Activated CD4-positive, alpha-beta T cell treated with anti-CD3 and anti-CD28 coated beads for 36 hours (primary cell): ENCODE measurements at places on chromosomes 5 and 9. TPM values are rescaled to one million over a fixed set of nuclear protein-coding genes. Genes with fewer than 3 reads are reported as not detected.
A peak's percentile ranks its signal among the peaks of the same experiment; 100 is the strongest.

GRCh38 chr5:176541338-176542134, 4.3 kb upstream of the RNF44 start:
- peak overlapping the region; percentile 87 for H3K27ac ChIP-seq
- peak; percentile 80 for DNase-seq
- peaks cover 61% of the 10 kb centered on the region for H3K4me1 ChIP-seq
- H3K36me3 ChIP-seq, result no peaks in the 10 kb centered on the region
- H3K4me3 ChIP-seq, result peak overlapping the region; percentile 74

- no peaks in the 10 kb centered on the region for H3K27me3 ChIP-seq
- peak; percentile 10 for DNase-seq
- H3K36me3 ChIP-seq, result no peaks in the 10 kb centered on the region
- no peak overlapping the region for H3K4me3 ChIP-seq
- H3K4me1 ChIP-seq, result no peaks in the 10 kb centered on the region
- no peak overlapping the region for H3K27ac ChIP-seq
These were observed 82.9 kb downstream of the TMEM215 start for GRCh38 chr9:32866273-32866672.

GRCh38 chr5:36152324-36153297, 700 bp downstream of the SKP2 start:
- H3K27me3 ChIP-seq, result no peaks in the 10 kb centered on the region
- no peak for DNase-seq
- H3K27ac ChIP-seq, result peak overlapping the region; percentile 91
- peaks cover 51% of the 10 kb centered on the region for H3K4me1 ChIP-seq

Gene PCSK5
- total RNA-seq, result 3.1 TPM

- H3K27ac ChIP-seq, result peak overlapping the region; percentile 93
- DNase-seq, result peak; percentile 68
- peaks cover 66% of the 10 kb centered on the region for H3K4me1 ChIP-seq
- peak overlapping the region; percentile 34 for H3K4me3 ChIP-seq
- H3K27me3 ChIP-seq, result no peaks in the 10 kb centered on the region
These were observed 95.8 kb upstream of the ANKRD55 start for GRCh38 chr5:56328753-56329560.

Gene GGTA1
- total RNA-seq, result not detected

Gene AK8
- total RNA-seq, result 0.21 TPM

DNA sequence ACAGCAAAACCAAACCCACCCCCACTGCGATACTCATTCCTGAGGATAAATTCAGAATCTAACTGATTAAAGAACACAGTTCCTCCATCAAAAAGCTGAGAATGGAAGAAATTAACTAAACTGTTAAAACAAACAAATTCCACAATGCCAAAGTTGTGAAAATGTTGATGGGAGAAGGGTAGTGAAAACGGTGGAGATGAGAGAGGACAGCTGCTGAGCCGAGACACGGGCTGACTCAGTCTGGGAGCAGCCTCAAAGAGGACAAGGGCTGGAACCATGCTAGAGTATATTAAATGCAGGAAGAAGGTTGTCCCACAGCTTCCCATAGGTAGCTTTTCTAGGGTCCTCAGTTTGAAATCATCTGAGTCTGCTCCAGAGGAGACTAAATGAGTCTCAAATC, 14.3 kb downstream of the ADAMTS12 start:
- H3K36me3 ChIP-seq, result no peaks in the 10 kb centered on the region
- no peak overlapping the region for H3K27ac ChIP-seq
- no peak for DNase-seq
- H3K4me1 ChIP-seq, result no peaks in the 10 kb centered on the region
- no peak overlapping the region for H3K4me3 ChIP-seq

GRCh38 chr5:169013846-169014245, 287.1 kb downstream of the SLIT3 start:
- no peak for DNase-seq
- no peaks in the 10 kb centered on the region for H3K4me1 ChIP-seq
- H3K4me3 ChIP-seq, result no peak overlapping the region
- H3K27ac ChIP-seq, result no peak overlapping the region

DNA sequence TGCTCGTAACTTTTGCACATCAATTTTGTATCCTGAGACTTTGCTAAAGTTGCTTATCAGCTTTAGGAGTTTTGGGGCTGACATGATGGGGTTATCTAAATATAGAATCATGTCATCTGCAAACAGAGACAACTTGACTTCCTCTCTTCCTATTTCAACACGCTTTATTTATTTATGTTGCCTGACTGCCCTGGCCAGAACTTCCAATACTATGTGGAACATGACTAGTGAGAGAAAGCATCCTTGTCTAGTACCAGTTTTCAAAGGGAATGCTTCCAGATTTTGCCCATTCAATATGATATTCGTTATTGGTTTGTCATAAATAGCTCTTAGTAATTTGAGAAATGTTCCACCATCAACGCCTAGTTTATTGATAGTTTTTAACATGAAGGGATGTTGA, 65.4 kb upstream of the CDH12 start:
- no peaks in the 10 kb centered on the region for H3K36me3 ChIP-seq
- H3K27me3 ChIP-seq, result no peaks in the 10 kb centered on the region
- H3K27ac ChIP-seq, result no peak overlapping the region
- H3K4me1 ChIP-seq, result no peaks in the 10 kb centered on the region
- H3K4me3 ChIP-seq, result no peak overlapping the region
- DNase-seq, result no peak

GRCh38 chr5:143480001-143480400, 76.5 kb upstream of the NR3C1 start:
- H3K27me3 ChIP-seq, result no peaks in the 10 kb centered on the region
- no peaks in the 10 kb centered on the region for H3K36me3 ChIP-seq
- no peaks in the 10 kb centered on the region for H3K4me1 ChIP-seq
- H3K27ac ChIP-seq, result no peak overlapping the region
- DNase-seq, result no peak

DNA sequence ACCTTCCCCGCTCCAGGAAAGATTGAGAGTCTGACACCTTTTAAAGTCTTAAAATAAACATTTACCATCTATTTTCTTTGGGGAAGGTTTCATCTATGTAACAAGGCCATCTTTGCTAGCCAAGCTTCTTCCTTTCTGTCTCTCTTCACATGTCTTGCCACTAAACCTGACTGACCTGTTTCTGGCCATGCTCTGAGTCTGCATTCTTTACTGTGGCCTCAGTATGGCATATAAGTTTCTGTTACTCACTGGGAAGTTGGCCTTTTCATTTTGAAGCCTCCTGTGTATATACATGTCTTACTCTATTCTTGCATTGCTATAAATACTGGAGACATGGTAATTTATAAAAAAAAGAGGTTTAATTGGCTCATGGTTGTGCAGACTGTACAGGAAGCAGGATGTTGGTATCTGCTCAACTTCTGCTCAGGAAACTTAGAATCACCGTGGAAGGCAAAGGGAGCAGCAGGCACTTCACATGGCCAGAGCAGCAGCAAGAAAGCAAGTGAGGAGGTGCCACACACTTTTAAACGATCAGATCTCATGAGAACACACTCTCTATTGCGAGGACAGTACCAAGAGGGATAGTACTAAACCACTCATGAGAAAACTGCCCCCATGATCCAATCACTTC, 48.1 kb downstream of the KCNV2 start:
- peak overlapping the region; percentile 61 for H3K27ac ChIP-seq
- H3K4me1 ChIP-seq, result peaks cover 27% of the 10 kb centered on the region
- no peak overlapping the region for H3K4me3 ChIP-seq
- no peaks in the 10 kb centered on the region for H3K27me3 ChIP-seq
- peaks cover 61% of the 10 kb centered on the region for H3K36me3 ChIP-seq

DNA sequence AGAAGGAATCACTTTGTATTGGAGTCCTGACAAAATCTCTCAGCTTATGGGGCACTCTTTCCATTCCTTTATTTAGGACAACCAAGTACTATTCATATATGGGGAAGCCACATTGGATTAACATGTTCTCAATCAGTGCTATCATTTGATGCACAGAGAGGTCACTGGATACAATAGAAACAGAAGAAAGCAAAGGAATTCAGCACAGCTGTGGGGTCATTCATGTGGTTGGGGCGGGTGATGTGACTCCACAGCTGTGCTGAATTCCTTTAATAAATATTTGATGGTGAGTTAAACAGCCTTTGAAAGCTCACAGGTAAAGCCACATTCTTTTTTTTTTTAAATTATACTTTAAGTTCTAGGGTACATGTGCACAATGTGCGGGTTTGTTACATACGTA, 854 bp upstream of the TEX48 start:
- peaks cover 18% of the 10 kb centered on the region for H3K36me3 ChIP-seq
- H3K27ac ChIP-seq, result no peak overlapping the region
- no peaks in the 10 kb centered on the region for H3K27me3 ChIP-seq
- H3K4me1 ChIP-seq, result peaks cover 62% of the 10 kb centered on the region
- H3K4me3 ChIP-seq, result no peak overlapping the region

DNA sequence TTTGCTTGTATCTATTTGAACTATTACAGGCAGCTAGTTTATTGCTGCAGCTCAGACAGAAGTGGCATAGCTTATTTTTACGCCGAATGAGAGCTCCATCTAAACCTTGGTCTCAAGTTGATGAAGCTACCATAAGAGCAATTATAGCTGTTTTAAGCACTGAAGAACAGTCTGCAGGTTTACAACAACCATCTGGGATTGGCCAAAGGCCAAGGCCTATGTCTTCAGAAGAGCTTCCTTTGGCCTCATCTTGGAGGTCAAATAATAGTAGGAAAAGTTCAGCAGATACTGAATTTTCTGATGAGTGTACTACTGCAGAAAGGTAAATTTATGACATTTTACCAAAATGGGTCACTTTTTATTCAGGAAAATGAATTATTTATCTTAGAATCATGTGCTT, 67.9 kb downstream of the YTHDC2 start:
- no peaks in the 10 kb centered on the region for H3K27me3 ChIP-seq
- H3K36me3 ChIP-seq, result peaks cover 23% of the 10 kb centered on the region
- peaks cover 2% of the 10 kb centered on the region for H3K4me1 ChIP-seq

- no peaks in the 10 kb centered on the region for H3K36me3 ChIP-seq
- peaks cover 10% of the 10 kb centered on the region for H3K4me1 ChIP-seq
- DNase-seq, result no peak
- H3K27me3 ChIP-seq, result peaks cover 16% of the 10 kb centered on the region
These were observed 8.2 kb upstream of the GRAMD2B start for GRCh38 chr5:126414874-126415502.

DNA sequence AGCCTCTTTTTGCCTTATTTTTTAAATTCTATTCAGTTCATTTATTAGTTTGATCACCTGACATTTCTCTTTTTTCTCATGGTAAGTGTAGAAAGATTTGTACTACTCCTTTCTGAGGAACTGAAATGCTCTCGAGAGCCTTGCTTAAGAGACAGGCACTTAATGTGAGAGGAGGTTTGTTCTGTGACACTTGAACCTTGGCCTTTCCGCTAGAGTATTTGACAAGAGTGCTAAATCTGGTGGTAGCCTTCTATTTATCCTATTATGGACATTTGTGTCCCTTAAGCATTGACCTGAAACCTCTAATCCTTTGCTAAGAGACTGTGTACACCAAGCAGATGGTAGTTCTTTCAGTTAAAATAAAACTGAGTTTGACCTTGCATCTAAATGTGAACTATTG, 805.0 kb upstream of the PTPRD start:
- H3K4me1 ChIP-seq, result no peaks in the 10 kb centered on the region
- DNase-seq, result no peak
- no peaks in the 10 kb centered on the region for H3K27me3 ChIP-seq

- no peak overlapping the region for H3K4me3 ChIP-seq
- H3K4me1 ChIP-seq, result peaks cover 11% of the 10 kb centered on the region
- H3K27me3 ChIP-seq, result no peaks in the 10 kb centered on the region
- no peaks in the 10 kb centered on the region for H3K36me3 ChIP-seq
These were observed 200.5 kb upstream of the POU5F2 start for GRCh38 chr5:93941897-93942296.

DNA sequence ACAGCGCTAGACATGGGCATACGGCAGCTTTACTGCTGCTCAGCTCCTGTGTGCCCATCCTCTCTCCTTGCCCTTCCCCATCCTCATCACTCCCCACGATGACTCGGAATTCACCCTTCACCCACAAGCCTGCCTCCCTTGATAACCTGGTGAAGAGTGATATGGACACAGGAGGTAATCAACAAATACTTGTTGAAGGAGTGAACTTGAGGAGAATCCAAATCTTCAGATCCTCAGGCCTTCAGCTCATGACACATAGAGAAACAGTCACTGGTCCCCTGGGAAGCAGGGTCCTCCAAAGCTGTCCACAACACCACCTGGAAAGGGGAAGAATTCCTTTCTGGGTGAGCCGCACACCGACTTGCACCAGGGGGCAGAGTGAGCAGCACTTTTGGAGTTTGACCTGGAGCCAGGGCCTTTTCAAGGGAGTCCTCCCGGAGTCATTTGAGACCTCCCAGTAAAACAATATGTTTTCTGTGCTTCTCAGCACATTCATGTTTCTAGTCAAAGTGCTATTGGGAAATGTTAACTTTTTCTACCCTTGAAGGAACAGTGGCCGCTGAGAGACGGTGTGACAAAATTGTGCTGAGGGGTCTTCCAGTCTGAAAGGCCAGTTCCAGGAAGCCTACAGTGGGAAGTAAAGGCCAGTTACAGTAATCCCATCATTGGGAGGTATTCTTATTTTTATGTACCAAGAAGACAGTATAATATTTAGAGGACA, 332.3 kb downstream of the CWC27 start:
- H3K36me3 ChIP-seq, result no peaks in the 10 kb centered on the region
- H3K27me3 ChIP-seq, result peaks cover 6% of the 10 kb centered on the region
- peak; percentile 58 for DNase-seq
- H3K4me3 ChIP-seq, result no peak overlapping the region
- H3K4me1 ChIP-seq, result peaks cover 30% of the 10 kb centered on the region

Gene KIF20A
- 66.6 TPM for total RNA-seq
